Mesendoderm (in vitro differentiated cells): ENCODE measurements at places on chromosomes 2 and 18.

DNA sequence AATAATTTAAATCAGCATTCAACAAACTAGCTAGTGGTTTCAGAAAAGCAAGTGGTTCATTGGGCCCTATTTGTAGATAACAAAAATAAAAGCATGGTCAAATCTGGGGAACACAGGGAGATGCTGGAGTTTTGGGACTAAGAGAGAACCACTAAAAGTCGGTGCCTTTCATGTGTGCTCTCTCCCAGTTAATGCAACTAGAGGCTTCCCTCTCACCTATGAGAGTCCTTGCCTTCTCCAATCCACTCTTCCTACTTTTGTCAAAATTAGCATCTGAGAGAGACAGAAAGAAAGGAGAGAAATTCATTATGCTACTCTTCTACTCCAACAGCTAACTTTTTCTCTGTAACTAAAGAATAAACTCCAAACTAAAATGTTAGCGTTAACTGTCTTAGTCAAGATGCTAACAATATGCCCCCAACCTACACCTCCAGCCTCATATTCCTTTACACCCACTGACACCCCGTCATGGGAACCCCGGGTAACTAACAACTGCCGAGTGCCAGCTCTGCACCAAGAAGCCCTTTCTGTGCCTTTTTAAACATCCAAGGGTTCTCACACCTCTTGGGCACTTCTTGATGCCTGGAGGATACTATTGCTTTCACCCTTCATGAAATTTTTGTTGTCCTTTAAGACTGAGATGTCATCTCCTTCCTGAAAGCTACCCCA, 133.4 kb downstream of the RBMS1 start:
- DNase-seq: no peak

- no peak for DNase-seq
These were observed 86.5 kb downstream of the ROCK2 start for GRCh38 chr2:11257964-11258363.

- DNase-seq: peak; percentile 3
These were observed 773.9 kb upstream of the LRATD1 start for GRCh38 chr2:13858626-13859025.

DNA sequence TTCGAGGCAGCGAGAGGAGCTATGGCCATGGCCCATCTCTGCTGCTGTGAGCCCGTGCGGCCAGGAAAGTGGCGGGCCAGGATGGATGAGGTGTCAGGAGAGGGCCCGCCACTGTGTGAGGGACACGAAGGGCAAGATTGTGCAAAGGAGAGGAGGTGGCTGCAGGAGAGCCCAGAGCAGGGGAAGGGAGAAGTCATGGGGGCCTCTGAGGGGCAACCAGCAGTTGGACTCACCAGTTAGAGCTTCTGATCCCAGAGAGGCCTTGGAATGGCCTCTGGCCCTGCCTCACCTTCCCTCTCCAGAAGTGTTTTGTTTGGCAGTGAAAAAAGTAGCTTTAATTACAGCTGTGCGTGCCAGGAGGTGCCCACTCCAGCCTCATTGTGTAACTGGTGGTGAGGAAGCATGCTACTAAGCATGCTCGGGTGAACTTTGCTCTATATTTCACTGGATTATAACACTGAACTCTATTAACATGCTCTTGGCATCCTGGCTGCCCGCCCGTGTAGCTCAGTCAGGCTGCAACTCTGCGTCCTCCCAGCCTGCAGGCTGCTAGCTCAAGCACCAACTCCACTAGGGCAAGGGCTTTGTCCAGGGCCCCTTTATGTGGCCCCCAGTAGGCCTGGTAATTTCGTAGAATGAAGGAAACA, 34.2 kb downstream of the IMPA2 start:
- no peak for DNase-seq

- DNase-seq: peak; percentile 50
These were observed 131.0 kb downstream of the ALPK2 start for GRCh38 chr18:58497845-58498244.

GRCh38 chr2:196079052-196079451, 10.4 kb upstream of the DNAH7 start:
- DNase-seq: no peak

- no peak for DNase-seq
These were observed 91.1 kb downstream of the ITSN2 start for GRCh38 chr2:24269265-24269664.

DNA sequence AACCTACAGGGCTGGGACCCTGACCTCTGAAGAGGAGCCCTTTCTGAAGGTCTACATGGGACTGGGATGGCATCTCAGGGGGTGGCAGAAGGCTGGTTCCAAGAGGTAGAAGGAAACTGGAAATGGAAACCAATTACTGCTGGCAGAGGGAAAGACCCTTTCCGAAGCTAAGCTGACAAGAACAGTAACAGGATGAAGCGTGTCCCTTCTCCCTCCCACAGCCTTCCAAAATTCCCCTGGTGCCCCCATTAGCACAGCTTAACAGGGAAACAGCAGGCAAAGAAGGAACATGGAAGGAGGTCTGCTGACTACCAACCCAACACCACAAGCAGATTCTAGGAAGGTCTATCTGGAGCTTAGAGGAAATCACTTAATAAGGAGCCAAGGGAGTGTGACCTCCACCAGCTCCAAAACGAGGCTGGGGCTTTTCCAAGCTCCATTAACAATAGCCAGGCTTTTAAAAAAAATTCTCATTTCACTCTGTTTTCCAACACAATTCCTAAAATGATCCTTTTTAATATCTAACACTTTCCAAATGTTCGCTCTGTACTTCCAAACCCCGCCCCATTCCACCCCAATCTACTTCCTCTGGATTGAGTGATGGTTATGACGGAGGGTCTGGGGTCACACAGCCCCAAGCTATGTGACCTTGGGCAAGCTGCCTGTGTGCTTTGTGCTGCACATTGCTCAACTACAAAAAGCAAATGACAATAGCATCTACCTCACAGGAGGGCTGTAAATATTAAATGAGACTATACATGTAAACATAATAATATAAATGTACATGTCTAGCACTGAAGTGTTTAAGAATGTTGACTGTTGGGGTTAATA, 55.2 kb downstream of the STK39 start:
- DNase-seq: no peak

DNA sequence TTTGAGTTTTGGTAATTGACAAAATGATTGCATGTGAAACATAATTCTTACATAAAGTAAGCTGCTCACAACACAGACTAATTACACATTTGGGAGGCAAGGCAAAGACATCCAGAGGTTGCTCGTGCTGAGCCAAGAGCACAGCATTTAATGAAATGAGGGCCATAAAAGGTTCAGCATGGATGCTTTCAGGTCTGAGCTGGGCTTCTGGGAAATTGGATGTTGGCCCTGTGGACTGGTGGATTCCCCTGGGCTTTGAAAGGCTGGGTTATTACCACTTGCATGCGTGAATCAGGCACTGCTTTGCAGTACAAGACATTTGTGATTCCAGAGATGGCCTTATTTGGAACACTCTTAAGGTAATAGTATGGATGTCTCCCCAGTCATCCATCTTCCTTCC, 533.5 kb upstream of the NRP2 start:
- DNase-seq: no peak

- DNase-seq: peak; percentile 62
These were observed 37.2 kb upstream of the STAT1 start for GRCh38 chr2:191051177-191051576.
